ENCODE measurements at places on chromosomes 11 and 22.
A peak's percentile ranks its signal among the peaks of the same experiment; 100 is the strongest.

- no peak for DNase-seq
Measured at GRCh38 chr11:125264100-125265022, 99.8 kb downstream of the PKNOX2 start.

GRCh38 chr11:118065384-118065783, 11.5 kb upstream of the TMPRSS4 start:
- no peak for DNase-seq

GRCh38 chr22:33896575-33897447, 23.5 kb downstream of the LARGE1 start:
- no peak for DNase-seq

DNA sequence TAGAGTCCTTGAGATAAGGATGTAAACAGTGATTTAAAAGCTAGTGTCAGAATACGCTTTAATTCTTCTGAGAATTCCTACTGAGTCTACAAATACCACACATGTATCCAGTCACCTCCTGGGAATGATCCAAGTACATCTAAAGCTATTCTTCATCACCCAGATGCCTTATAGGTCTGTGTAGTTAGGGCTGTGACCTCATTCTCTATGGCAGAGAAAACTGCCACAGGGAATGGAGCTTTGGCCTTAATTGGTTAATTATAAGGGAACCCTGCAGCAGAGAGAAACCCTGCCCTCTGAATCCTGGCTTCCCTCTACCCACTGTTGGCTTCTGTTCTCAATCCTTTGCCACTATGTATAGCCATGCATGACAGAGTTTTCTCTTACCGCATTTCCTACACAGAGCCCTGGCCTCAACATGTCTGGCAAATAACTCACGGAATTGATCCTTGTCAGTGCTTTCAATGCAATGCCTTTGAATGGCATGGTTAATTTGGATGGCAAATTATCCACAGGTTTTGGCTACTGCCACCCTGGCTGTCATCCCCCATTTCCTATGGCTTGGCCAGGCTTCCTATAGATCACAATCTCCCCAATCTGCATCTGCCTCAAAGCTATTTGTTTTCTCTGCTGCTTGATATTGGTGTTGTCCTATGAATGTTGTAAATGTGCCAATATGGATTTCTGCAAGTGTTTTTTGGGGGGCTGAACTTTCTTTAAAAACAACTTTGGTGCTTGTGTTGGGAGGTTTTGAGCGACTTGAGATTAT, 2.9 kb downstream of the DIXDC1 start:
- no peak for DNase-seq

- peak; percentile 70 for DNase-seq
Measured at GRCh38 chr22:37607010-37607934, 1.4 kb upstream of the GGA1 start.

- DNase-seq: no peak
Measured at GRCh38 chr11:13698132-13698531, 29.7 kb downstream of the FAR1 start.

GRCh38 chr11:126924376-126925040, 76.1 kb downstream of the KIRREL3 start:
- DNase-seq: no peak

DNA sequence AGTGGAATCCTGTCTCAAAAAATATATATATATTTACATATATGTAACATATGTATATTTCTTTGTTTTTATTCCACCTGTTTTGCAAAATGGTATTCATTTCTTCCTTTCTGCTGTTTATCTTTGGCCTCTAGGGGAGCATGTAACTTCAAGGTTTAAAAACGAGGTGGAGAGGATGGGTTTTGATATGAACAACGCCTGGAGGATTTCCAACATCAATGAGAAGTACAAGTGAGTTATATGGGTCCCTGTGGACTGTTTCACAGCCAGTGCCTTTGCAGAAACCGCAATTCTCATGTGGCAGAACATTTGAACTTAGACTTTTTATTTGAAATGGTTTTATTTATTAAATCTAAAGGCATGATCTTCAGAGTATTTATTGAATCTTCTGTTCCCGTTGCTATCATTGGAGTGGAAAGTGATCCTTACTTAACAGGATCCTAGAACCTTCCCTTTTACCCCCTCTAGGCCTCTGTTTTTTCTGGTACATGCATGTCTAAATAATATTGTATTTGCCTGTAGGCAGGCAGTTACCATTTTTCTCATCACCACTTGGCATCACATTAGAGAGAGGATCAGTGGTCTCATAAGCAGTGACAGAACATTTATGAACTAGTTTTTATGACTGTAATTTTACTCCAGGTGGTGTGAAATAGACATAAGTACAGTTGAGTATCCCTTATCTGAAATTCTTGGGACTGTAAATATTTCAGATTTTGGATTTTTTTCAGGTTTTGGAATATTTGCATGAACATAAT, 81.5 kb upstream of the HORMAD2 start:
- DNase-seq: no peak

DNA sequence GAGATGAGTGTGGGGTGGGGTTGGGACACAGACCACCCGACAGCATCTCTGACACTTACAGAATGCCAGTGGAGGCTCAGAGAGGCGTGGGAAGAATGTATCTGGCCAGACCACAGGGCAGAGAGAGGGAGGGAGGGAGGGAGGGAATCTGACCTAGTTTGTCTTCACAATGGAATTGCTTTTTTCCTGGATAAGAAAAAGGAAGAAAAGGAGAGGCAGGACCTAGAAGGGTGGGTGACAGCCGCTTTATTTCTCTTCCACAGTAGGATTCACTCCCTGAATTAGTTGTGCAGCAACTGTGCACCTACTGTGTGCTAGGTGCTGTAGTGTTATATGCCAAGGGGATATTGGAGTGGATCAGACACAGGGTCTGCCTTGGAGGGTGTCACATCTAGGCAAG, 3.7 kb downstream of the KCNK4 start:
- no peak for DNase-seq

DNA sequence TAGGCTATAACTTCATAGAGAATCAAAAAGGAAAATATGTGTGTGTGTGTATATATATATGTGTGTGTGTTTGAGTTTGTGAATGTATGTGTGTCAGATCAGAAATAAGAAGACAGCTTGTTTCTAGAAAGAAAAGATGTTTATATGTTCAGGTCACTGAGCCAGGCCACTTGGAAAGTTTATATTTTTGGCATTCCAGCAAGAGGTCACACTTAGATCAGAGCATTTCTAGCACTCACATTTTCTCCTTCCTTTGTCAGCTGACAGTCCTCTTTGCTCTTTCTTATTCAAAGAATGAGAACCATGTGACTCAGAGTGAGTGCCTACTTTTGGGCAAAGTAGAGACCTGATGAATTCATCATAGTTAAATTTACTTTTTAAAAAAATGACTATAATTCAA, 22.9 kb downstream of the RAB38 start:
- DNase-seq: no peak

DNA sequence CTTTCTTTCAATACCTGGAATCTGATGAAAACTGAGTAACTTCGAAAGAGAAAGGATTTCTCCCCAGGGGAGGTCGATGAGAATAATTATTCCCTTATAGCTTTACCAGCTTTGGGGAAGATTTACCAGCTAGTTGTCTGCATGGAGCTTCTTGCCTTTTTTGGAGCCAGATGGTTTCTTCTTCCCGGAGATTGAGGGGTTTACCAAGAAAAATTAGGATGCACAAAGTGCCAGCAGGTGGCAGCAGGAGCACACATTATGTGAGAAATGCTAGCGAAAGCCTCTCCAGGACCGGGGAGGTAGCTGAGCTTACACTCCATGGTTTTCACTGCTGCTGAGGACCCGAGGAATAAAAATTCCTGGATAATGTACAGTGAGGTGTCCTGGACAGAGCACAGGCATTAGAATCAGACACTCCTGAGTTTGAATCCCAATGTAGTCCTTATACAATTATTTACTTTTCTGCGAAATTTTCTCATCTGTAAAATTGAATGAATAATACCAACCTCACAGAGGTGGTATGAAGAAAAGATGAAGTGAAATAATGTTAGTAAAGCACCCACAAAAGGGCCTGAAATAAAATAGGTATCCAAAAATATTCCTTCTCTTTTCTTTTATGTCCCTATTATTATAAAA, 46.0 kb upstream of the PARVA start:
- DNase-seq: peak; percentile 55

GRCh38 chr11:64643920-64644646, 53.1 kb downstream of the SLC22A12 start:
- no peak for DNase-seq

DNA sequence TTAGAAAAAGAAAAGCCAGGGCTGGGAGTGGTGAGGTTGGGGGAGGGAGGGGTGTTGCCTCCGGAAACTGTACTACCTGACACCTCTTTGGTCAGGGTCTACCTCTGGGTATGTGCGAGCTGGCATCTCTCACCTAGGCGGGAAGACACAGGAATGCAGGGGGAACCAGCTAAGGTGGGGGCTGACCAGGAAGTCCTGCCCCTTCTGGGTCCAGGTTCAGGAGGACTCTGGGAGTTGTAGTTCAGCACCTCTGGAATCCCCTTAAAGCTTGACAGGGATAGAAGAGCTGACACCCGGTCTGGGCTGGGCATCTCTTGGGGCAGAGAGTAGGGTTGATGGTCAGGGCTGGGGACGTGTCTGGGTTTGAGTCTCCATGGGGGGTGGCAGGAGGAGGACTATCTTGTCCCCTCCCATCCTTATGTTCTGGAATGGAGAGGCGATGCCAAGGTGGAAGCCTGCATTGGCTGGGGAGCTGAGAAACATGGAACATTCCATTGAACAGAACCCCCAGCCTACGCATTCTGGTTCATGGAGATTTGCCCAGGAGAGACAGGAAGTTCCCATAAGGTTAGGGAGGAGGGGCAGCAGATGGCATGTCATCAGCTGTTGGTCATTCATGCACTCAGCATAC, 2.1 kb upstream of the KIAA1671 start:
- no peak for DNase-seq

GRCh38 chr11:45354976-45355705, 69.0 kb upstream of the SYT13 start:
- DNase-seq: peak; percentile 44

GRCh38 chr11:16982256-16982671, 31.9 kb downstream of the PLEKHA7 start:
- DNase-seq: no peak
